ENCODE measurements at places on chromosomes 11 and 22.

DNA sequence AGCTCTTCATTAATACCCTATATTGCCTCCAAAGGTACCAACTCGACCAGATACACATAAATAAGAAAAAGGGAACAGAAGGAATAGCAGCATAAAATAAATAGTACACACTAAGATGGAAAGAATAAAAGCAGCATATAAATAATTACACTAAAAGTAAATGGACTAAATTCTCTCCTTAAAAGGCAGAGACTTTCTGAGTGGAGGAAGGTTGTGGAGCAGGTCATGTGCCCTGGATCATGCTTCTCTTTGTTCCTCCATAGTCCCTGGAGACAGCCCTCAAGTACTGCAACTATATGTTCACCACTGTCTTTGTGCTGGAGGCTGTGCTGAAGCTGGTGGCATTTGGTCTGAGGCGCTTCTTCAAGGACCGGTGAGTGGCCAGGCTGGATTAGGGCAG, 101.4 kb downstream of the CACNA1I start:
- peaks cover 4% of the 10 kb centered on the region for H3K4me1 ChIP-seq
- DNase-seq: no peak
- H3K4me3 ChIP-seq: no peak overlapping the region
- no peak overlapping the region for H3K27ac ChIP-seq
- no peaks in the 10 kb centered on the region for H3K36me3 ChIP-seq

GRCh38 chr11:7364660-7365059, 113.0 kb downstream of the SYT9 start:
- DNase-seq: no peak
- H3K27ac ChIP-seq: no peak overlapping the region
- H3K4me3 ChIP-seq: no peak overlapping the region
- no peaks in the 10 kb centered on the region for H3K36me3 ChIP-seq
- no peaks in the 10 kb centered on the region for H3K4me1 ChIP-seq

DNA sequence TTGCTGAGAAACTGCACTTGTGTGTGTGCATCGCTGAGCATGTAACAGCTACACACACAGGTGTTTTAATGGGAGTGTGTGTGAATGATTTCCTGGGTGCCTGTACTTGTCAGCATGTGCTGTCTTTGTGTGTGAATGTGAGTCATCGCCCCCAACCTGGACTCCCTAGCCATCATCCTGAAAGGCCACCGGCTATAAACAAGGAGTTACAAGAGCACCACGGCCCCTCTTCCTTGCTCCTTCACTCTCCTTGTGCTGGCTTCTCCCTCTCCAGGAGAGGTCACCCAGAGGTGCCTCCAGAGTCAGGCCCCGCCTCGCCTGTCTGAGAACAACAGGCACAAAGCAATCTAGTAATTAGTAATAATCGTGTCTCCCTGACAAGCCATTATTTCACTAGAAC, 419.2 kb downstream of the BUD13 start:
- no peaks in the 10 kb centered on the region for H3K36me3 ChIP-seq
- H3K27ac ChIP-seq: no peak overlapping the region
- no peaks in the 10 kb centered on the region for H3K4me1 ChIP-seq
- no peaks in the 10 kb centered on the region for H3K27me3 ChIP-seq
- H3K4me3 ChIP-seq: no peak overlapping the region
- no peak for DNase-seq

GRCh38 chr22:18062421-18062820, 15.4 kb upstream of the PEX26 start:
- no peak for DNase-seq
- H3K4me1 ChIP-seq: peaks cover 13% of the 10 kb centered on the region
- H3K27ac ChIP-seq: no peak overlapping the region
- H3K4me3 ChIP-seq: no peak overlapping the region
- H3K36me3 ChIP-seq: no peaks in the 10 kb centered on the region
- no peaks in the 10 kb centered on the region for H3K27me3 ChIP-seq

All from thyroid gland (tissue), 4 donors.